ENCODE measurements at places on chromosomes 12 and 14.

- no peak for DNase-seq
Measured at GRCh38 chr12:124718458-124718857, 145.2 kb downstream of the SCARB1 start.

GRCh38 chr12:12439636-12440035 lies 82.8 kb downstream of the BORCS5 start:
- DNase-seq, result no peak

GRCh38 chr12:107888789-107889188 lies 114.3 kb downstream of the ASCL4 start:
- DNase-seq, result no peak

- DNase-seq, result no peak
Measured at GRCh38 chr12:18897823-18898222, 159.9 kb downstream of the CAPZA3 start.

- DNase-seq, result no peak
Measured at GRCh38 chr12:57806677-57807076, 11.9 kb downstream of the AVIL start.

DNA sequence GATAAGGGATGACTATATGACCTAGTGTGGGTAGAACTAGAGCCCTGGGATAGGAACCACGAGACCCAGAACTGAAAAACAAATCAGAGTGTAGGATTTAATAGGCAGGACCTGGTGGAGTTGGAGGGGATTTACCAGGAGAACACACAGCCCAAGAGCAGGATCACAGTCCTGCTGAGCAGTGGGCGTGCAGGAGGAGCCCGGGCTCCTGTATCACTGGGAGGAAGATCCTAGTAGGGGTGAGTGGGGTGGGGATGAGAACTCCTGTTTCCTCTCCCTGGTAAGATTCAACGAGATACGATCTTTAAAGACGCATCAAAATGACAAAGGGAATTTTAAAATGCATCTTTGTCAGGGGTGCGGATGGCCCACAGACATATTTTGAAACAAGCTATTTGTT lies 220.1 kb downstream of the GALC start:
- DNase-seq, result no peak

DNA sequence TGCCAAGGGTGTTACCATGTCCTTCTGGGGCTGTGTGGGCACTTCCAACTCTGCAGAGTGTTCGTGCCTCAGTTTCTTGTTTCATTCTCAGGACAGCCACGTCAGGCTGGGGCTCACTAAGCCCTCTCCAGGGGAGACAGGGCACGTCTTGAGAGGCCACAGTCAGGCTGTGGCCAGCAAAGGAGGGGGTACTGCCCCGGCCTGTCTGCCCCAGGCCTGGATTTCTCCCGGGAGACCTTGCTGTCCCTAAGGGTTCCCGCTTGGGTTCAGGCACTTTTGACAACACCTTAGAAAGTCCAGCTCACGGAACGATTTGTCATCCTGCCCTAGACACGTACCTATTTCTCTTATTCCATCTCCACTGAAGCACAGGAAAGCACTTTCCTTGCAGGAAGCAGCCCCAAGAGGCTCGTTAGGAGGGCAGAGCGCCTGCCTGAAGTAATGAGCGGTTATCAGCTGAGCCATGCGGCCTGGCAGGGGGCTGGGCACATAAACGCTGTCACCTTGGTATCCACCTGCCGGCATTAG lies 290.4 kb upstream of the RTL1 start:
- no peak for DNase-seq
